ENCODE measurements at places on chromosomes 4 and X.

GRCh38 chrX:13223868-13224567 lies 95.8 kb downstream of the ATXN3L start:
- peaks cover 6% of the 10 kb centered on the region for H3K4me1 ChIP-seq
- no peaks in the 10 kb centered on the region for H3K36me3 ChIP-seq
- H3K4me3 ChIP-seq = no peak overlapping the region

DNA sequence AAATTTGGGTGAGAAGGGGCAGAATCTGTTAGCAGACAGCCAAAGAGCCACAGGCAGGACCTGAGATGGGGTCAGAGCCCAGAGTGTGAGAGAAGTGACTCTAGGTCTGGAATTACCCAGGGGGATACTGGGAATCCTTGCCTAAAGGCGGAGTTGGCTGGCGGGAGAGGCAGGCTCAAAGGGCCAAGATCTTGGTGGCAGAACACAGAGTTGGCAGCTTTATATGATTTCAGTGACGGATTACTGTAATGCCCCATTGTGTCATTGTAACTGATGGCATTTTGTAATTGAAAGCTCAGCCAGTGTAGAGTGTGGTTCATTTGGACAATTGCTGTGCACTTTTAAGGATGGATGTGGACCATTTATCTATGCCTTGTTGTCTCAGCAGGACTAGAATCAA lies 77.3 kb downstream of the SMIM20 start:
- H3K27ac ChIP-seq = no peak overlapping the region
- H3K4me3 ChIP-seq = no peak overlapping the region
- H3K4me1 ChIP-seq = no peaks in the 10 kb centered on the region
- H3K27me3 ChIP-seq = no peaks in the 10 kb centered on the region
- H3K36me3 ChIP-seq = no peaks in the 10 kb centered on the region
- no peak for DNase-seq

GRCh38 chr4:17033768-17034181 lies 135.3 kb upstream of the LDB2 start:
- H3K36me3 ChIP-seq = no peaks in the 10 kb centered on the region
- H3K27ac ChIP-seq = no peak overlapping the region
- DNase-seq = no peak
- H3K4me3 ChIP-seq = no peak overlapping the region

DNA sequence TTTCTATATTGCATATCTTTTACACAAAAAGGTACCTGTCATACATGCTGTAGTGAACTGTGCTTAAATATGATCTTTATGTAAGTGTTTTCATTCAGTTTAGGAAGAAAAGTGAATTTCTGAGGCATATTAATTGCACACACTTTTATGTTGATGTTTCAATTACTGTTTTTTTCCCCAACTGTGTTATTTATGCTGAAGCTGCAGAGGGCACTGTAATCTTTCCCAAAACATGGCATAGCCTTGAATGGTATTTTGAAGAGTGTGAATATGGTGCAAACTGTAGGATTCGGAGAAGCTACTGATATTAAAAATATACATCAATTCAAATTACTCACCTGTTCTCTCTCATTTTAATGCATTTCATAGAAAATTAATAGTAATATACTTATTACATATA lies 6.0 kb upstream of the CENPE start:
- DNase-seq = no peak
- no peaks in the 10 kb centered on the region for H3K27me3 ChIP-seq
- H3K27ac ChIP-seq = no peak overlapping the region

- no peaks in the 10 kb centered on the region for H3K27me3 ChIP-seq
- H3K27ac ChIP-seq = no peak overlapping the region
- H3K4me3 ChIP-seq = no peak overlapping the region
- no peaks in the 10 kb centered on the region for H3K4me1 ChIP-seq
- no peaks in the 10 kb centered on the region for H3K36me3 ChIP-seq
These were observed 297.6 kb downstream of the IDS start for GRCh38 chrX:149207518-149207917.

DNA sequence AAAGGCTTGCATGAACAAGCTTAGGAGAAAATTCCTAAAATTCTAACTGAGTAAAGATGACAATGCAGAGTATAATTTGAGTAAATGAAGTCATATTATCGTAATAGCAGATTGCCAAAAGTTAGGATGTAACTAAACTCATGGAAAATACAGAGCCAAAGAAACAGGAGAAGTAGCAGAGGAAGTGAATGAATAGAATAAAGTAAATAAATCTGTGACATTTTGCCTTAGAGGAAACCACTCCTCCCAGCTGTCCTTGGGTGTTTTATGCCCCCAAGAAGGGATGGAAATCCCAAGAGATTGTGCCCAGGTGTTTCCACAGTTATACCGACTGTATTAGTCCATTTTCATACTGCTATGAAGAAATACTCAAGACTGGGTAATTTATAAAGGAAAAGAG lies 1.9 kb upstream of the BMX start:
- no peaks in the 10 kb centered on the region for H3K27me3 ChIP-seq
- H3K27ac ChIP-seq = no peak overlapping the region
- DNase-seq = no peak
- no peaks in the 10 kb centered on the region for H3K4me1 ChIP-seq
- H3K4me3 ChIP-seq = no peak overlapping the region

DNA sequence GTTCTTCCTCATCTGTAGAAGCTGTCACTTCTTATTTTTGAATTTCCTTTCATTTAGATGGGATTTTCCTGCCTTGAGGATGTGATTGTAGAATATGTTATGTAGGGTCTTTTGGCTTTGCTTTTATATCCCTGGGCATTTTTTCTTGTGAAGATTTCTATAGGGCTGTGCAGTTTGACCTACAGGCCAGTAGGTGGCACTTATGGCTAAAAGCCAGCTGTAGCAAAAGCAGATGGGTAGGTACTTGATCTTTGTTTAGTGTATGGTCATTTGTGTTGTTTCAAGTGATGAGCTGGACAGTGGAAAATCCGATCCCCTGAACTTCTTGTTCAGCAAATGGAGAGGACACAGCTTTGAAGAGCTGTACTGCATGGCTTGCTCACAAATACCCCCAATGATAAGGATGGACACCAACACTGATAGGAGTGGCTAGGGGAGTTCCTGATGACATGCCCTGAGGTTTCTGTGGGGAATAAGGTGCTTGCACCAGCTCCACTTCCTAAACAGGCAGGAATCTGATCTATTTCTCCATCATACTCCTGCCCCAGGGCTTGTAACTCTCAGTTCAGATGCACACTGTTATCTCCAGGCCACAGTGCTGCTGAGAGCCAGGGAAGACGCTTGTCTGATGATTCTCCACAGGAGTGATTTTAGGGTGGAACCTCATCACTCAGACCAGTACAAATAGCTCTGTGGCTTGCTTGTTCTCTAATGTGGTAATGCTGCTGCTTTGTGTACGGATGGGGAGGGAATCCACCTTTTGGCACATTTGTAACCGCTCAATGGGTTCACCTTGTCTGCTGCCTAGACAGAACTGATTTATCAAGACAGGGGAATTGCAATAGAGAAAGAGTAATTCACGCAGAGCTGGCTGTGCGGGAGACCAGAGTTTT lies 417.1 kb upstream of the MAGEB16 start:
- H3K4me3 ChIP-seq = no peak overlapping the region
- no peaks in the 10 kb centered on the region for H3K4me1 ChIP-seq
- H3K27me3 ChIP-seq = 0 out of 2 replicates have a peak, but pooled peaks cover 2% of the 10 kb centered on the region

DNA sequence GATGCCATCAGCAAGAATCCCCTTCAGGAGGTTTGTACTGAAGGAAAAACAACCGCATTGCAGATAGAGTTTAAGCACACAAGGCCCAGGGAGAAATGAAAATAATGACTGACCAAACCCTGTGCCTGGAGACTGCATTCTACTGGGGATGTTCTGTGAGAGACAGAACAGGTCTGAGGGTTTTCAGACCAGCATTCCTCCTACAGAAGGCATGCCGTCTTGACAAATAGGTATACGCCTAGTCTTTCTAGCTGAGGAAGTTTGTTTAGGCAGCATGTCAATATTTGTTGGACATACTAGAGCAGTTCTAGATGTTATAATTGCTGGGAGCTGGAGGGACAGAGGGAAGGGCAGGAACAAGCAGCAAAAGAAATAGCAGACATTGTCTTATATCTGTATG lies 68.4 kb upstream of the SCOC start:
- H3K27me3 ChIP-seq = no peaks in the 10 kb centered on the region
- H3K4me1 ChIP-seq = no peaks in the 10 kb centered on the region
- H3K36me3 ChIP-seq = no peaks in the 10 kb centered on the region
- H3K27ac ChIP-seq = no peak overlapping the region
- no peak overlapping the region for H3K4me3 ChIP-seq

DNA sequence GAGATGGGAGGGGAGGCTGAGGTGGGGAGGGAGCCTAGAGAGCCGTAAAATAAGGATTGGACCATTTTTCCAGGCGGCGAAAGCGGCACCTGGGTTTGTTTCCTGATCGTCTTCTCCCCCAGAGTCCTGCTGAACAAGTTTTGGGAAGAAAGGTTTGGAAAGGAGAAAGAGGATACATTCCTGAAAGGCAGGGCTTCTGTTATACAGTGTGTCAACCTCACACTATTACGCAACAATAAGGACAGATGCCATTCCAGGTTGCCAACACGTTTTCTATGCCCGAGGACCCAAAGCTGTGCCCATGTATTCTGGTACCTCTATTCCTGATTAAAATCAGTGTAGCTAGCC lies 658 bp downstream of the SCOC start:
- H3K27me3 ChIP-seq = no peaks in the 10 kb centered on the region
- H3K4me3 ChIP-seq = no peak overlapping the region
- H3K4me1 ChIP-seq = no peaks in the 10 kb centered on the region
- DNase-seq = no peak
- H3K27ac ChIP-seq = no peak overlapping the region
- H3K36me3 ChIP-seq = peaks cover 4% of the 10 kb centered on the region

All from H9 (cell line).